ENCODE measurements at places on chromosomes 6 and 20.

DNA sequence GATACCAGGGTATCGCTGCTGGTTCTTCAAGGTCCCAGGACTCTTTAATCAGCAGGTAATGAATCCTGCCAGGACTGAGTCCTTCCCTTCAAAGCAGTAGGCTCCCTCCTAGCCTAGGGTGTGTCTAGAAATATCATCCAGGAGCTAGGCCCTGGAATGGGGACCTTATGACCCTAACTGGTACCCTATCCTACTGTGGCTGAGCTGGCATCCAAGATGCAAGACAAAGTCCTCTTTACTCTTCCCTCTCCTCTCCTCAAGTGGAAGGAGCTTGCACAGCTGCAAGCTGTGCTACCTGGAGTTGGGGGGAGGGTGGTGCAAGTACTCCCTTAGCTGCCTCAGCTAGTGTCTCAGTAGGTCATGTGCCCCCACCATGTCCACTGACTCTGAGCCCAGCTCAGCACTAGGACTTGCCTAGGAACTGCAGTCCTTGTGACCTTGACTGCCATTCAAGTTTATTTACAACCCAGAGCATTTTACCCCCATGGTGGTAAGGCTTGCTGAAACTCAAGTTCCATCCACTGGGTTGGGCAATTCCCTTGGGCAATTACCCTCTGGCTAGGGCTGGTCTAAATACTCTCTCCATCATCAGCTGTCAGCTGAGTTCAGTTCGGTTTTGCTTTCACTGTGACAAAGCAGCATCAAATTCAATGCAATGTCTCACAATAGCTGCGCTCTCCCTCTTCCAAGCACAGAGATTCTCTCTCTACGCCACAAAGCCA, 48.4 kb upstream of the TOP1 start:
- no peak for DNase-seq
- H3K4me3 ChIP-seq, result no peak overlapping the region
- H3K36me3 ChIP-seq, result no peaks in the 10 kb centered on the region

DNA sequence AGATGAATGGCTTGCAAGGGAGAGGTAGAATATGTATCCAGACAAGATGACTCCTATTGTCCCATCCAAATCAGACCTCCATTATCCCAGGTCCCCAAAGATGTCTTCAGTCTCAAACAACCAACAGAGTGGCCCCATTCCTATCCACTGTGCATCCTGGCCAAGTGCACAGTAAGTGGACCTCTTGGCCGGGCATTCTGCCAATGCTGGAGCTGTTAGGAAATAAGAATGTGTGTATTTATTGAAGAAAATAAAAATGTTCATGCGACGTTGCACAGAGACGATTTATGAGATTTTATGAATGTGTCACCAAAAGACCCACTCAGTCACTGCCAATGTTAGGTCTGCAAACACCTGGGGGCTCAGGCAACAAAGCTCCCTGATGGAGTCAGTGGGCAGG, 196.0 kb downstream of the MAFB start:
- H3K36me3 ChIP-seq, result no peaks in the 10 kb centered on the region
- H3K27ac ChIP-seq, result no peak overlapping the region
- H3K4me3 ChIP-seq, result no peak overlapping the region
- DNase-seq, result no peak

DNA sequence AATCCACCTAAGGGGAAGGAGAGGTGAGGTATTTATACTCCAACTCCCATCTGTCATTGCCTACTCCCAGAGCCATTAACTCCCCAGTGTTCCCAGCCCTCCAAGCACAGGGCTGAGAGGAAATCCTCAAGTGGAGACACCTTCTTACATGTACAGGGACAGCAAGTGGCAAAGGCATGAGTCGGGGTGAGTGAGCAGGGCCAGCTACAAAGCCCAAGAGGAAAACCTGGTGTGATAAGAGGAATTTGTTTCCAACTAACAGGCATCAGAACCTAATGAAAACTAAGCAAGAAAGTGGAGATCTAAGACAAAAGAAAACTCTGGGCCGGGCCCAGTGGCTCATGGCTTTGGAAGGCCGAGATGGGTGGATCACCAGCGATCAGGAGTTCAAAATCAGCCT, 70.0 kb upstream of the SRSF6 start:
- H3K27ac ChIP-seq, result no peak overlapping the region
- no peak overlapping the region for H3K4me3 ChIP-seq
- H3K27me3 ChIP-seq, result no peaks in the 10 kb centered on the region

- no peak for DNase-seq
- no peak overlapping the region for H3K27ac ChIP-seq
- H3K36me3 ChIP-seq, result no peaks in the 10 kb centered on the region
- H3K4me3 ChIP-seq, result no peak overlapping the region
- H3K4me1 ChIP-seq, result peaks cover 28% of the 10 kb centered on the region
Observed at GRCh38 chr6:87791029-87791428, 89.0 kb upstream of the AKIRIN2 start.

GRCh38 chr6:162222521-162222920, 505.0 kb downstream of the PRKN start:
- no peak for DNase-seq
- H3K27me3 ChIP-seq, result no peaks in the 10 kb centered on the region
- no peaks in the 10 kb centered on the region for H3K36me3 ChIP-seq
- H3K4me3 ChIP-seq, result no peak overlapping the region
- H3K27ac ChIP-seq, result no peak overlapping the region
- no peaks in the 10 kb centered on the region for H3K4me1 ChIP-seq

GRCh38 chr6:107555449-107555848, 65.5 kb downstream of the SOBP start:
- no peak for DNase-seq
- no peaks in the 10 kb centered on the region for H3K36me3 ChIP-seq
- H3K4me3 ChIP-seq, result no peak overlapping the region
- H3K4me1 ChIP-seq, result no peaks in the 10 kb centered on the region

DNA sequence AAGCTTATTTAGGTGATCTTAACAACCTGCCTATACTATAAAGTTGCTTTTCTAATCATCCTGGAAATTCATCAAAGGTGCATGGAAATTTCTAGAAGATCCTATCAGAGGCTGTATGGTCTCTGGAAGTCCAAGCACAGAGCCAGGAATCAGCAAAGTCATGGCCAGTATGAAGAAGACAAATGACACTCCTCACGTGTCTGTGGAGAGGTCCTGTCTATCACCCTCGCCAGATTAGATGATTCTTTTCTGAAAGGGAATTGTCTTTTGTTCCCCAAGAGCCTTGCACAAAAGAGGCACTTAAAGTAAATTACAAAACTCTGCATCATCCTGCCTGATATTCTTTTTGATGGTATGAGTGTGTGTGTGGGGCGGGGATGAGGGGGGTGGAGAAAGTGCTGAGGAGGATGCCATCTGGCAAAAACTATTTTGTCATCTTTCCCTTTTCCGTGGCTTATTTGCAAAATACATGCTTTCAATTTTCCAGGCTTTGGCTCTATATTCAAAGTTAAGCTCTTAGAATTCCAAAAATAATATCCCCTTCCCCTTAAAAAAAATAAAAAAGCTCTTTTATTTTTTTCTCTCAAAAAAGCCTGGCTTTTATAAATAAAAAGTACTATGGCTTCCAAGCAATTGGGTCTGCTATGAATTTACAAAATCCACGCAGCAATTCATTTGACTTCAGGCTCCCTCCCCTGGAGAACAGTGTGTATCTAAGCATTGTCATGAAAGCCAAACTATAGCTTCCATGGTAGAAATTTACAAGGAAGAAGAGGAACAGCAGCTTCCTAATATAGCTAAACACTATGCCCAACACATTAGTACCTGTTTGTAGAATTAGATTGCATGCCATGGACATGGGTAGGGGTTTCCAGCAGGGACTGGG, 185.2 kb upstream of the ARG1 start:
- no peaks in the 10 kb centered on the region for H3K4me1 ChIP-seq
- H3K27ac ChIP-seq, result no peak overlapping the region
- DNase-seq, result no peak
- H3K36me3 ChIP-seq, result no peaks in the 10 kb centered on the region
- peaks cover 3% of the 10 kb centered on the region for H3K27me3 ChIP-seq

- H3K27me3 ChIP-seq, result no peaks in the 10 kb centered on the region
- no peaks in the 10 kb centered on the region for H3K4me1 ChIP-seq
- no peak overlapping the region for H3K27ac ChIP-seq
- H3K4me3 ChIP-seq, result no peak overlapping the region
- no peak for DNase-seq
- no peaks in the 10 kb centered on the region for H3K36me3 ChIP-seq
Observed at GRCh38 chr6:166587631-166588413, 1.3 kb upstream of the RAMACL start.

DNA sequence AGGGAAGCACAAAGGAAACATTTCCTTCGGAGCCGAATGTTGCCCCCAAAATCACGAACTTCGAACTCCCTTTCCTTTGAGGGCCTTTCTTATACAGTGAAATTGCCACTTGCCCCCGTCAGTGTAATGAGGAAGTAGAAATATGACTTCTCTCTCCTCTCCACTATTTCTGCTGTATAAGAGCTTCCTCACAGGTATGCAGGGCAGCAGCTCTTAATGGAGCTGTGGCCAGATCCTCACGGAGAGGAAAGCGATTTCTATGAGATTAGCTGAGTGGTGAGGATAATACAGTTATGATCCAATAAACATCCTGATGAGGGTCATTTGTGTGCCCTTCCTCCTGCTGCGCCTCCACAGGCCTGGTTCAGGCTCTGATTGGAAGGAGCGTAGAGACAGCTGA, 10.8 kb upstream of the CPNE5 start:
- H3K4me1 ChIP-seq, result peaks cover 27% of the 10 kb centered on the region
- no peak overlapping the region for H3K4me3 ChIP-seq
- peaks cover 3% of the 10 kb centered on the region for H3K36me3 ChIP-seq
- no peaks in the 10 kb centered on the region for H3K27me3 ChIP-seq

GRCh38 chr20:53212018-53212417, 239.9 kb downstream of the TSHZ2 start:
- no peak for DNase-seq
- H3K27me3 ChIP-seq, result peaks cover 15% of the 10 kb centered on the region
- no peaks in the 10 kb centered on the region for H3K36me3 ChIP-seq
- peaks cover 3% of the 10 kb centered on the region for H3K4me1 ChIP-seq

GRCh38 chr6:40604082-40604481, 16.9 kb upstream of the LRFN2 start:
- H3K27ac ChIP-seq, result no peak overlapping the region
- no peaks in the 10 kb centered on the region for H3K27me3 ChIP-seq
- H3K36me3 ChIP-seq, result no peaks in the 10 kb centered on the region
- no peaks in the 10 kb centered on the region for H3K4me1 ChIP-seq
- no peak overlapping the region for H3K4me3 ChIP-seq

DNA sequence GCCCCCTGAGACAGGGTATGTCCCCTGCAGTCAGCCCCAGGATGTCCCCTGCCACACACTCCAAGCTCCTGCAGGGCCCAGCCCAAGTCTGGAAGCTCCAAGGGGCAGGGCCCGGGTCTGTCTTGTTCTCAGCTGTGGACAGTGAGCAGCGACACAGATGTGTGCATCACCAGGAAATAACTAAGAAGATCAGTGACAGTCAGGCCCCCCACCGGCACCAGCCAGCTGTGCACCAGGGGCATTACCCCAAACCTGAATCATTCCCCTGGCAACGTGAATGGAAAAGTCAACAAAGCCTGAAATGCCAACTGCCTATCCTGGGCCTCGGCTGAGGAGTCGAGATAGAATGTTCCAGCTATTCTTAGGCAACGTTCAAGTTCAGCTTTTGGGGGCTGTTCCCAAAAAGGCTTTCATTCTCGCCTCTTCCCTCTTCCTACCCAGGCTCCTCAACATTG, 105.0 kb downstream of the PREX1 start:
- no peaks in the 10 kb centered on the region for H3K36me3 ChIP-seq
- no peaks in the 10 kb centered on the region for H3K27me3 ChIP-seq
- H3K4me3 ChIP-seq, result no peak overlapping the region

DNA sequence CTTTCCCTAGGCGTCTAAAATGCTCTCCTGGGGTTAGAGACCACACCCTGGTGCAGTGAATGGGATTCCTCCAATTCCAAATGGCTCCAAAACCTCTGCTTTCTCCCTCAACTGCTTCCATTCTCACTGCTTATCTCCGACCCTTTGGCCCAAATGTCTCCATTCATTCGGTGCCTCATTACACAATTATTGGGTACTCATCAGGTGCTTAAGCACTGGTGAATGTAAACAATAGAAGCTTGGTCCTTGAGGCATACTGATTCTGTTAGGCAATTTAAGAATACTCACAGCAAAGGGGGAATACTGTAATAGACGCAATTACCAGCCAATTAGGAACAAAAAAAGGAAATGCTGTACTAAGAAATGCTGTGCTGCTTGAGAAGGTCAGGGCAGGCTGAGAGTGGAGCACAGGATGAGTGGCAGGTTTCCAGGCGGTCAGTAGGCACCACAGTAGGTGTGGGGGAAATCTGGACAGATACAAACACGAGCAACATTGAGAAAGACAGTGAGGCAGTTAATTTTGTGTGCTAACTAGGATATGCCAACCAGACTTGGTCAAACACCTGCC, 23.0 kb downstream of the GMDS start:
- H3K36me3 ChIP-seq, result no peaks in the 10 kb centered on the region
- no peak overlapping the region for H3K27ac ChIP-seq

DNA sequence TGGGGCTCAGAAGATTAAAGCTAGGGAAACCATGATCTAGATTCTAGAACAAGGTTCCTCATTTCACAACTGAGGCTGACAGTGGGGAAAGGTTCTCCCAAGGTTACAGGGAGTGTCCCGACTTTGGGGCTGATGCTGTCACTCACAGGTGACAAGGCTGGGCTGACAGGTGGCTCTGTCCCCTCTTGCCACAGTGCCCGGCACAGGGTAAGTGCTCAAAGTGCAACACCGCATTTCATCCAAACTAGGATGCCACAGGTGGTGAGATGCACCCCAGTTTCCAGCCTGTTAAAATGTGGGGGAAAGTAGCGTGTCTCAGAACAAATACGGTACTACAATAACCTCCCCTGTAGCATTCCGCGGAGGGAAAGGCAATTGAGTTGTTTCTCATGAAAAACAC, 7.8 kb downstream of the ZBP1 start:
- H3K36me3 ChIP-seq, result no peaks in the 10 kb centered on the region
- no peak overlapping the region for H3K27ac ChIP-seq
- no peak for DNase-seq
- no peak overlapping the region for H3K4me3 ChIP-seq
- H3K4me1 ChIP-seq, result no peaks in the 10 kb centered on the region

DNA sequence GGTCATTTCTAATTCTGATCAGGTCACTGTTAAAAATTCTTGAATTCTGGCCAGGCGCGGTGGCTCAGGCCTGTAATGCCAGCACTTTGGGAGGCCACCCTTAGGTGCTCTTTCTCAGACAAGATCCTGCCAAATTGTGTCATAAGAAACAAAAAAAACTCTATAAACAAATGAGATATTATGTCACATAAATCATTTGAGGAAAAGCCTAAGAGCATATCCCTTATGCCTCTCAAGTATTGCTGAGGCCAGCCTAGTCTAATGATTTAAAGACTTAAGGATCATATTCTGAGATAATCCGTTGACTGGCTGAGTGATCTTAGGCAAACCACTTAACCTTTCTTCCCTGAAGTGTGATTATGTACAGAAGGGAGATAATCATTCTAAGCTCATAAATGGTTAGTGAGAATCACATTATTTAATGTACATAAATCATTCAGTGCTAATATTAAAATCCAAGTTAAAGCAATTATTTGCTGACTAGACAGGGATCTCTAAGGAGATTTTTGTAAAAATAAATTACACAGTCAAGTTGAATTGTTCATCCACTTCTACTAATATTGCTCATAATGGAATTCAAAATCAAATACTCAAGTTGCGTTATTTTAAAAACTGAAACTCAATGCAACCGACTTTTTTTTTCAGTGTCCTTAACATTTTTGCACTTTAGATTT, 365.4 kb downstream of the PHF3 start:
- H3K4me3 ChIP-seq, result no peak overlapping the region
- no peaks in the 10 kb centered on the region for H3K36me3 ChIP-seq
- H3K4me1 ChIP-seq, result no peaks in the 10 kb centered on the region
- no peak for DNase-seq
- no peaks in the 10 kb centered on the region for H3K27me3 ChIP-seq
- H3K27ac ChIP-seq, result no peak overlapping the region

All from keratinocyte (primary cell).